CD8-positive, alpha-beta memory T cell (primary cell): ENCODE measurements at places on chromosomes 3 and 15.

DNA sequence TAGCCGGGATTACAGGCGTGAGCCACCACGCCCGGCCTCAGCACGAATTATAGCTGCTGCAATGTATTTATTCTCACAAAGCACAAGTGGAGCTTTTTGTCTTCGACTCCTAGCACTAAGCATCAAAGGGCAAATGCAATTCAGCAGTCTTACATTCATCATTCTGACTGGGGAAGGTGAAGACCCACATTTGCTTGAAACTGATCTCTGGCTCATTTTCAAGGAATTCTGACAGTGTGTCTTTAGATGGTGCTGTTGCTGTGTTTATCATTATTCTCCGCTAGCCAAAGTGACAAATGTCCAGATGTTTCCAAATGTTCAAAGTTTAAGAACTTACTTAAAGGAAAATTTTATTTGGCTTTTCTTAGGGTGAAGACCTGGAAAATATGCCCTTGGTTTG is 55.9 kb downstream of the SGO1 start:
- DNase-seq = no peak

DNA sequence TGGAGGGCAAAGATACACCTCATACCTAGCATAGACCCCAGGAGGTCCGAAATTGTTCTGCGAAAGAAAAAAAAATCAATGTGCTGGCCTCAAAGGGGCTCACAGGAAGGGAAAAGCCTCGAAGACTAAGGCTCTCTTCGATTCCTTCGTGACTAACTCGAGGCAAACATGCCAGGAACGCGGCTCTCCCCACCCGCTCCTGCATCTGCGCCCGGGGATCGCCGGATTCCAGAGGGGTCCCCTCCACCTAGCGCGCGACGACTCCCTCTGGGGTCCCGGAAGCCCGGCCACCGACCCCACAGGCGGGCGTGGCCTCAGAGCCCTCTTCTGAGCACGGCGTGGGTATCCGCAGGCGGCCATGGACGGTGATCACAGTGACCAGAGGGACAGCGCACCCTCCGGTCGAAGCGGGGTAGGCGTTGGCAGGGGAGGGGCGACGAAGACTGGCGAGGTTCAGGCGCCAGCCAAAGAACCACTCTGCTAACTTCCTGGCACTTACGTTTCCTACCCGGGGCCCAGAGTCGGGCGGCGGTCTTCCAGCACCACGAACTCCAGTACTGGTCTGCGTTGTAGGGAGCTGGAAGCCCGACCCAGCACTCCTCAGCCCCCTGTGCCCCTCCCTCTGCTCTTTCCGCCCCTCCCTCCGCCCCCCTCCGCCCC is 515 bp upstream of the EIF3J start:
- no peak for DNase-seq

GRCh38 chr3:117553461-117553860 is 843.9 kb downstream of the TUSC7 start:
- no peak for DNase-seq

- no peak for DNase-seq
Measured at GRCh38 chr3:38027466-38028465, 1.7 kb downstream of the PLCD1 start.

DNA sequence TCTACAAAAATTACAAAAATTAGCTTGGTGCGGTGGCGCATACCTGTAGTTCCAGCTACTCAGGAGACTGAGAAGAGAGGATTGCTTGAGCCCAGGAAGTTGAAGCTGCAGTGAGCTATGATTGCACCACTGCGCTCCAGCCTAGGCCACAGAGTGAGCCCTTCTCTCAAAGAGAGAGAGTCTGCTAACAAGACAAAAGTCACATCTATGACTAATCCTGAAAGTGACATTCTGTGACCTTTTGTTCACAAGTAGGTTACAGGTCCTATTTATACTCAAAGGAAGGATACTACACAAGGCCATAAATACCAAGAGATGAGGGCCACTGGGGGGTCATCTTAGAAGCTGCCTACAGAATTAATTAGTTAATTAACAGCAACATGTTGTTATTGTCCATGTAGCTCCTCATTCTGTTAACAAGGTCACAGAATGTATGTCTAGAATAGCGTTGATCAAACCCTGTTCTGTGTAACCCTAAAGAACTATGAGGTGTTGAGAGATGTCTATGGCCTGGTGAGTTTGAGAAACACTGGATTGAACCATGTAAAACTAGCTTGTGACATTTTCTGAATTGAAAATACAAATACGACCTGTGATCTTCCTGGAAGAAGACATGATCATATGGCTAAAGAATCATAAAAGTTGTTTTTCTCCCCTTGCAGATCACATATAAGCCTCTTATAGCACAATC is 97.0 kb downstream of the SAMMSON start:
- no peak for DNase-seq

GRCh38 chr3:76405196-76405595 is 619.8 kb upstream of the ZNF717 start:
- DNase-seq = no peak

GRCh38 chr3:11671648-11672100 is 28.0 kb upstream of the VGLL4 start:
- no peak for DNase-seq

DNA sequence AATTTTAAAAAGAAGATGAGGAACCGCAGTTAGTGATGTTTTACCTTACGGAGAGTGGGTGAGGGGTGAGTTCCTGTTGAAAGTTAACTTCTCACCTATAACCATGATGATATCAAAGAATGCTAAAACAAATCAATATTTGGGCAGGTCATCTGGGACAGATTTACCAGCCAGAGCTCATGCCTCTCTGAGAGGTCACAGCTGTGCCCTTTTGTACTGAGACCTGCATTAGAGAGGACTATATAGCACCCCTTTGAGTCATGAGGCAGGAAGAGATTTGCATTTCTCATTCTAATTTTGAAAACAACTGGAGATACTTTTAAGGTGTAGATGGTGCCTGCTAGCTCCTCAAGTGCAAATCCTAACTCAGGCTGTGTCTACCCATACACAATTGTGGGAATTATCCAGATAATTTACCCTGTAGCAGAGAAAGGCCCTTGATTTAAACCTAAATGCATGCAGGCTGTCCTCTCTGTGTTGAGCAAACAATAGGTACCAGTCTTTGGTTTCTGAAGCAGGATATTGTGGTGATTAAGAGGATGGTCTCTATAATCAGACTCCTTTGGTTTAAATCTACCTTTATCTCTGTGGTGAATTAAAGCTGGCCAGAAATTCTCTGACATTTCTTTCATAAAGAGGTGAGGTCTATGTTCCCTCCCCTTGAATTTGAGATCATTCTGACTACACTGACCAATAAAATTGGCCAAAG is 5.8 kb upstream of the TM4SF4 start:
- DNase-seq = no peak

- DNase-seq = no peak
Measured at GRCh38 chr15:97026781-97027180, 696.3 kb downstream of the NR2F2 start.

DNA sequence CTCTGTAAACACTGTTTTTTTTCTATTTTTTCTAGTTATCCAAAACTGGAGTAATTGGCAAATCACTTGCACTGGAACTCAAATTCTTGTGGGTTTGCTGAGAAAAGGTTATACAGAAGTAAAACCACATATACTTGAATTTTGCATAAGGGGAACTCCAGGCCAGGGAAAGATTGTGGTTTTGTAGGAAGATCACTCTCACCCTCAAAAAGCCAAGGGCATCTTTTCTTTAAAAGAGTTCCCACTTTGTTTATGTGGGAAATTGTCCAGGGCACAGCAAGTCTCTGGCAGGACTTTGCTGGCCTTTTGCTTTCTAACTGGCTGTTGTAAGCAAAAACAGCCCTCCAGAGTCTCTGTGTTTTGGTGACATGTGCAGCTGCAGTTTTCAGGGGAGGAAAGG is 340.3 kb upstream of the RBMS3 start:
- no peak for DNase-seq

- no peak for DNase-seq
Measured at GRCh38 chr3:171883893-171884279, 40.7 kb downstream of the TMEM212 start.

DNA sequence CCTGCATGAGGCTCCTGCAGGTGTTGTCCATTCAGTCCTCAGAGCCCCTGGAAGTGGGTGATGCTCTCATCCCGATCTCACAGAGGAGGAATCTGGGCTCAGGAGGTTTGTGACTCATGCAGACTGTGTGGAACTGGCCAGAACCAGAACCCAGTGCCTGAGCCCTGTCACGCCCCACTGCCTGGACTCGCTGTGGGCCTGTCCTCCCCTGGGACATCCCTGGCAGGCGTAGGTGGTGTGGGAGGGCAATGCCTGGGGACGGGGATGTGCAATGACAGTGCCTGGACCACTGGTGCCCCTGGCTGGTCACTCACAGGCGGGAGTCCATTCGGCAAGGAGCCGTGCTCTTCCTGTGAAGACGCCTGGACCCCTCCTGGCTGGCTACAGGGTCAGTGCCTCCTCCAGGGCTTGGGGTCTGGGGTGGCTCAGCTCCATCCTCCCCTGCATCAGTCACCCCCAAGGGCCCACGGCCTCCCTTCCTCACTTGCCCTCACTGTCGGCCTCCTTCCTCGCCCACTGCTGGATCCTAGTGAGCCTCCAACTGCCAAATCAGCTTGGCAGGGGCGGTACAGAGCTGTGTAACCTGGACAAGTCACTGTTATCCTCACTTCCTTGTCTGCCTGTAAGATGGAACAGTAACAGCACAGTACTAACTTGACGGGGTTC is 14.9 kb downstream of the PSTPIP1 start:
- no peak for DNase-seq

DNA sequence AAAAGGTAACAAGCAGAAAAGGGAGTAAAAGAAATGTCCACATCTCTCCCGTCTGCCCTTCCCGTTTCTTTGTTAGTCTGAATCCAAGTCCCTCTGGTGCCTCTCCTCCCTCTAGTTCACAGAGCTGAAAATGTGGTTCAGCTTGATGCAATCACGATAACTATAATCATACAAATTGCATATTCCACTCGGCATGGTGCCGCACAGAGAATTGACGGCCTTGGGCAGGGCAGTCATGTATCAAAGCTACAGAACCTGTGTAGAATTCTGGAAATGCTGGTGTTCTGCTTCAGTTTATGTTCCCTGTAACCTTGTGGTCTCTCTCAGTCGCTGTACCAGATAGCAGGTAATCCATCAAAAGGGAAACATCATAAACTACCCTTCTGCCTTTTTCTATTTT is 562.9 kb upstream of the CBLB start:
- DNase-seq = no peak

DNA sequence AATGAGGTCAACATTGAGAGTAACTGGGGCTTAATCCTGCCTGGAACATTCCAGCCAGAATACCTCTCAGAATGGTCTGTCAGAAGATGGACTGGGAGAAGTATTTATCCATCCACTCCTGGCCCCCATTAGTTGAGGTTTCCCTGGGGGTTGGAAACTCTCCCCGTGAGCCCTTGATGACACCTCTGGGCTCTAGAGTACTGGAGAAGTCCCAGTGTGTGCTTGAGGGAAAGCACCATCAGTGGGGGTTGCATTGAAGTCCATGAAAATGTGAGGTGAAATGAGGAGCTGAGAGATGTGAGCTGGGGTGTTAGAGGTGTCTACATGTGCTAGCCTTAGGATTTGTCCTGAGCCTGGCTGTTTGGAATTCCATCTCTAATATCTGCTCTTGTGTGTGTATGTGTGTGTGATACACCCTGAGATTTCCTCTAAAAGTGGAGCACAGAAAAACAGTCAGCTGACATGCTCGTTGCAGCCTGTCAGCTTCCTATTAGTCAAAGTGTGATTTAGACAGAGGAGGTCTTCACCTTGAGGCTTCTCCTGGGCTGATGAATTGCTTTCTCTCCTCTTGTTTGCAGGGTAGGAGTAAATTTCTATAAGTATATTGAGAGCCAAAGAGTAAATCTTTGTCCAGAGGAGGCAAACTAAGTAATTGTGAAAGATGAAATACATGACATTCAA is 67.6 kb downstream of the NR1D2 start:
- DNase-seq = no peak

DNA sequence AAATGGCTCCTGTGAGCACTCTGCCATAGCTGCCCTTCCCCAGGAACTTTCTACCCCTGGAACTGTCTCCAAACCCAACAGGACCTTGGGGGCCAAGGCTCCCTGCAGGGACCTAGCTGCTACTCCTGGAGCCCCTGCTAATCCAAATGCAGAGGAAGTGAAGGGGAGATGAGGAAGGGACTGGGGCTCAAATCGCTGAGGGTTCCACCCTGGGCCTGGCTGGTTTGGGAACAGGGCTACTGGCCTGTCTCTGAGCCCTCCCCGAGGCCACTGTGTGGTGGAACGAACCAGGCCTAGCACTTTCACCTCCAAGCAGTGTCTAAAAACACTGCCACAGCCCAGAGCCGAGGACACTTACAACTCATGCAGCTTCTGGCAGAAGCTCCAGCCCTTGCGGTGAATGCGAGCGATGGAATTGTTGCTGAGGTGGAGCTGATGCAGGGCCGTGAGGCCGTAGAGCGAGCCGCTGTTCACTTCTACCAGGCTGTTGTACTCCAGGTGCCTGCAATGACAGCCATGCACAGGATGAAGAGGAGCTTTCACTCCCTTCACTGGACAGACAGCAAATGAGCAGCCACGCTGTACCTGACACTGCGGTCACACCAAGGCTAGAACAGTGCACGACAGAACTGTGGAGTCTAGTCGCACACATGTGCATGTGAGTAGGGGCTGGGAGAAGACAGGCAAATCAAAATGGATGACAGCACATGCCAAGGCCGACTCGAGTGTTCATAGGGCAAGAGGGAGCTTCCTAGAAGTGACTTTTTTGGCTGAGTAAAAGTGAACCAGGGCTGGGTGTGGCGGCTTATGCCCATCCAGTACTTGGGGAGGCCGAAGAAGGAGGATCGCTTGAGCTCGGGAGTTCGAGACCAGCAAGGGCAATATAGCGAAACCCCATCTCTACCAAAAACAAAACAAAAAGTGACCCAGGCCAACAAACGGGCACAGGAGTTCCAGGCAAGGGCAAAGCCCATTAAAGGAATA is 90.8 kb downstream of the LRIG1 start:
- no peak for DNase-seq

- no peak for DNase-seq
Measured at GRCh38 chr3:161740421-161740820, 243.8 kb downstream of the OTOL1 start.

DNA sequence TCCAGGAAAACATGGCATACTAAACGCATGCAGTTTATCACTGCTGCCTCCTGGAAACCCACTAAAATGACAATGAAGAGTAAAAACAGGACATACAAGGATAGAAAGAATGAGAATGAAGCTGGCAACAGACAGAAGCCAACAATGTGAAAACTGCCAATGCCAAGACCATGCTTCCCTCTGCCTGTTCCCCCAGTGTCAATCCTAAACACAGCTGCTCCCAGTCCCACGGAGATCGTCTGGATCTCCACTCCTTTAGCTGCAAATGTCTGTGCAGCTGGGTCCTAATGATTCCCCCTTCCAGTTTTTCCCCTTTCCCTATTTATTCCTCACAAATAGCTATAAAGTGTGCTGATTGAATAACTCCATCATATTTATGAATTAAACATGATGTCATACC is 16.1 kb downstream of the LEO1 start:
- no peak for DNase-seq

- DNase-seq = no peak
Measured at GRCh38 chr3:181561139-181562031, 150.3 kb upstream of the SOX2 start.
